Pancreas (tissue), 10 donors: ENCODE measurements at places on chromosomes 1 and 21.
A peak's percentile ranks its signal among the peaks of the same experiment; 100 is the strongest.

DNA sequence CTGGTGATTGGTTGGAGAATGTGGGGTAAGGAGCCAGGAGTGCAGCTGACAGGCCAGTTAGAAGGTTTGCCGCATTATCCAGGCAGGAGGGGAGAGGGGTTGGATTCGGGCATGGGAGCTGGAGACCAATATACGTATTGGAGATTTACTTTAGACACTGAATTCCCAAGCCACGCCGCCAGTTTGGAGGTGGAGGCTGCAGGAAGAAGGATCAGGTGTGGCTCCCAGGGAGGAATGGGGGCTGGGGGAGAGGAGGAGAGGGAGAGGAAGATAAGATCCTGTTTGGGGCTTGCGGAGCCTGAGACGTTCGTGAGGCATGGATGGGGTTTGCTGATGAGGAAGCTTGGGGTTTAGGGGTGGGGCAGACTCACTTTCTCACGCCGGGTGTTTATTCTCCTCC, 155.1 kb upstream of the IGSF21 start:
- no peaks in the 10 kb centered on the region for H3K27me3 ChIP-seq
- no peaks in the 10 kb centered on the region for H3K36me3 ChIP-seq
- H3K4me3 ChIP-seq = no peak overlapping the region
- H3K27ac ChIP-seq = no peak overlapping the region

GRCh38 chr1:9593492-9594465, 5.1 kb downstream of the TMEM201 start:
- DNase-seq = peak; percentile 74
- H3K27ac ChIP-seq = no peak overlapping the region
- peaks cover 11% of the 10 kb centered on the region for H3K4me1 ChIP-seq
- no peaks in the 10 kb centered on the region for H3K27me3 ChIP-seq

DNA sequence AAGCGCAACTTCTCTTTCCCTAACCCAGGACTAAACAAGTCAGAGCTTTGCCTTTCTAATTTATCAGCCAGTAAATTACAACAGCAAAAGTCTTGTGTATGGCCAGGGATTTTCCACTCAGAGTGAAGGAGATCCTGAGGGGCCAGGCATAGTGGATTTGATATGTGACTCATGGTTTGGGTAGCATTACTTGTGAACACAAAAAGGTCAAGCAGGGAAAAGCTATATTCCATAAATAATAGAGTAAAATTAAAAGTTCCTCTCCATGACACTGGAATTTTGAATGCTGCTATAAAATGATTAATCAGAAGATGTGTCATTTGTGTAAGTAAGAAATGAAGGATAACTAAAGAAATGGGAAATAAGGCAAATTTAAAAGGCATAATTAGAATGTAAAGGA, 284.8 kb downstream of the HLX start:
- H3K36me3 ChIP-seq = no peaks in the 10 kb centered on the region
- no peaks in the 10 kb centered on the region for H3K4me1 ChIP-seq
- no peak overlapping the region for H3K27ac ChIP-seq

GRCh38 chr1:38819516-38819915, 40.1 kb downstream of the RRAGC start:
- peaks cover 7% of the 10 kb centered on the region for H3K4me1 ChIP-seq
- H3K36me3 ChIP-seq = no peaks in the 10 kb centered on the region
- no peaks in the 10 kb centered on the region for H3K27me3 ChIP-seq
- no peak overlapping the region for H3K27ac ChIP-seq
- no peak overlapping the region for H3K4me3 ChIP-seq

DNA sequence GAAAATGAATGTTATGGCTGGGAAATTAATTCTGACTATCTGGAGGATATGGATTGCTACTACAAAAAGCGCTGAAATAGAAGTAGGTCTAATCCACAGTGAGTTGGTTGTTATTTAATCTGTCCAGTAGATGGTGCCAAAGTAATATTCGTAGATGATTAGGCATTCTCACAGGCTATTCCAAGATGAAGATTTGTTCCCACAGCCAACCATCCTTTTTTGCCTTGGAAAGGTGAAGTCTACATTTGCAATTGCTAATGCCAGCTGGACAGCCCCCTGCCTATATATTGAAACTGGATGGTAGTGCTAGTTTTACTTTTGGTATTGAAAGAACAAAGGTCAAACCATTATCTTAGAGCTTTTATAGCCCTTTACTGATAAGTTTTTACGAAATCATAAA, 43.8 kb downstream of the RBM11 start:
- H3K27me3 ChIP-seq = no peaks in the 10 kb centered on the region
- no peak overlapping the region for H3K27ac ChIP-seq
- H3K4me3 ChIP-seq = no peak overlapping the region
- peaks cover 5% of the 10 kb centered on the region for H3K4me1 ChIP-seq

DNA sequence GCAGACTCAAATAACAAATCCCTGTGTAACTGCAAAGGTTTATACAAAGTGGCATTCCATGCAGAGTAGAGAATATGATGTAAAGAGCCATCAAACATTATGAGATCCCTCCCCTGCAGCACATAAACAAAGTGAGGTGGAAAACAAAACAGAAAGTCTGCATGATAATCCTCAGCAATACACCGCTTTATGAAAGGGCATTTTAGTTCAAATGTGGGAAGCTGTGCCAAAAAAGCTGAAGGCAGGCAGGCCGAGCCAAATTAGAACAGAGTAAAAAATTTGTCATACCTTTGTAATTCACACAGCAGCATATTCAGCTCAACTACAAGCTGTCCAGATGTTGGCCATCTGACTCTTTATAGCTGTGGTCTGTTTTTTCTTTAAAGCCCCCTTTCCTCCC, 113.5 kb downstream of the LHX9 start:
- no peak overlapping the region for H3K27ac ChIP-seq
- H3K4me3 ChIP-seq = no peak overlapping the region
- no peaks in the 10 kb centered on the region for H3K27me3 ChIP-seq
- DNase-seq = no peak
- H3K4me1 ChIP-seq = no peaks in the 10 kb centered on the region
- H3K36me3 ChIP-seq = no peaks in the 10 kb centered on the region

GRCh38 chr1:153617663-153618062, 1.5 kb upstream of the S100A14 start:
- no peaks in the 10 kb centered on the region for H3K27me3 ChIP-seq
- peak overlapping the region; percentile 67 for H3K27ac ChIP-seq
- H3K4me1 ChIP-seq = no peaks in the 10 kb centered on the region

DNA sequence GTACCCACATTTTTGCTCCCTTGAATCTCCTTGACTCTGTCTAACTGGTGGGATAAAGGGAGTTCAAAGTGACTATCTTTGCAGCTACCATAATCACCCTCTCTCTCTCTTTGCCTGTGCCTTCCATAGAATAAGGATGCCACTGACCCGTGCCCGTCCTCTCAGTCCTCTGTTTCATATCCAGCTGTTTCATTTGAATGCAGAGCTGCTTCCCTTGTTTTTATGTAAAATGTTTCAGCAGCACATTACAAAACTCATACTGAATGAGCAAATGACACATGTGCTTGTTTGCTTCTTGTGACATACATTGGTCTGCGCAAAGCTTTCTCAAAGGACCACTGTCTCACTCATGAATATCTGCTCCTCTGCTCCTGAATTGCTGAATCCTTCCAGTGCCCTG, 38.4 kb downstream of the CDC42 start:
- H3K36me3 ChIP-seq = no peaks in the 10 kb centered on the region
- peaks cover 16% of the 10 kb centered on the region for H3K4me1 ChIP-seq
- no peaks in the 10 kb centered on the region for H3K27me3 ChIP-seq

GRCh38 chr1:100658716-100659026, 60.9 kb upstream of the VCAM1 start:
- H3K27ac ChIP-seq = no peak overlapping the region
- no peak overlapping the region for H3K4me3 ChIP-seq
- no peaks in the 10 kb centered on the region for H3K27me3 ChIP-seq
- H3K36me3 ChIP-seq = no peaks in the 10 kb centered on the region
- peaks cover 12% of the 10 kb centered on the region for H3K4me1 ChIP-seq

DNA sequence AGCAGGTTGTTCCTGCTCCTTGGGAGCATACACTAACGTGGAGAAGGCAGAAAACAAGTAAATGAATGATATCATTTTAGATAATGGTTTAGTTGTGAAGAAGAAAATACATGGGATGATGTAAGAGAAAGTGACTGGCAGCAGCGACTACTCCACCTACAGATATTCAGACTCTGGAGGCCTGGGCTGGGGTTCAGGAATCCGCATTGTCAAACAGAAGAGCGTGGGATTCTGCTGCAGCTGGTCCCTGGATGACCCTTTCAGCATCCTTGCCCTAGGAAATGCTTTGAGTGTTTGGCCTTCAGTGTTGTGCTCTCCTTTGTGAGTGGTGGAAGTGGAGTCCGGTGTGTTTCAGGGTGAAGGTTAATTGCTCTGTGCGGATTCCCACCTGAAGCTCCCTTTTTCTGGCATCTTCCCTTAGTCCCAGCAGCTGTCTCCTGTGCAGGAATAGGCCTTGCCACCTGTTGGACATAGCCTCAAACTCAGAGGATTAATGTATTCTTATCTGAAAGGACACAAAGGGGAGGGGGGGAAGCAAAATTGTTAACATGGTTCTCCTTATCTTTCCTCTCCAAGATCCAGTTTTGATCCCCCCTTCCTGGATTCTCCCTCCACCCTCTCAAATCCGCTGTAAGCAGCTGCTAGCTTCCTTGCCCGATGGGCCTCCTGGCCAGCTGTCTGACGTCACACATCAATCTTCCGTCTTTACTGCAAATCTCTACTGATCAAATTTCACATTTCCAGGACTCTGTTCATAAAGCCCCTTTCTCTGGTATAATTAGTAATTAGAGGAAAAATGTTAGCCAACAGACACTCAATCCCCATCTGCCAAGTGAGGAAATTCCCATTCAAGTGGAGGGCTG, 68.3 kb upstream of the SPAG17 start:
- no peaks in the 10 kb centered on the region for H3K36me3 ChIP-seq
- H3K4me3 ChIP-seq = no peak overlapping the region
- no peak overlapping the region for H3K27ac ChIP-seq

- peaks cover 16% of the 10 kb centered on the region for H3K4me1 ChIP-seq
- no peak for DNase-seq
- no peaks in the 10 kb centered on the region for H3K36me3 ChIP-seq
- no peaks in the 10 kb centered on the region for H3K27me3 ChIP-seq
- no peak overlapping the region for H3K27ac ChIP-seq
Observed at GRCh38 chr1:181018901-181019681, 3.6 kb downstream of the STX6 start.

DNA sequence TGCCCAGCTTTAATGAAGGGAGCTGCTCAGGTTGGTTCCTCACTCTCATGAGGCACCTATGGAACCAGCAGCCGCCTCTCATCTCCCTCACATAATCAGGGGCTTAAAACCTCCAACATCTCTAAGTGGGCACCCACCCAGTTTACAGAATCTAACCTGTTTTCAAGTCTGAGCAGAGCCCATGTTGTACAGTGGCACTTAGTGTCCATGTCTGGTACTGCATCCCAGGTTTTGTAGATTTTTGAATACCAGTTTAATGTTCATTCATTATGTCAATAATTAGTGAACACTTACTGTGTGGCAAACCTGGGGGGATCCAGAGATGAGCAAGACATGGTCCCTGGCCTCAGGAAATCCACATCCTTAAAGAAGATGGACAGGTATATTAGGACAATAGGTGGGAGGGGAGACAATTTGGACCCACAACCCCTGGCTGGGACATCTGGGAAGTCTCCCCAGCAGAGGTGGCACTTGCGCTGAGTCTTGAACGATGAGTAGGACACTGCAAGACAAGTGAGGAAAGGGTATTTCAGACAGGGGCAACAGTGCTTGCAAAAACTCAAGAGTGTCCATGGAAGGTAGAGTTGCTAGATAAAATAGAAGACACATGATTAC, 83.3 kb downstream of the LACTBL1 start:
- no peak overlapping the region for H3K4me3 ChIP-seq
- no peaks in the 10 kb centered on the region for H3K4me1 ChIP-seq
- H3K36me3 ChIP-seq = no peaks in the 10 kb centered on the region
- DNase-seq = no peak

DNA sequence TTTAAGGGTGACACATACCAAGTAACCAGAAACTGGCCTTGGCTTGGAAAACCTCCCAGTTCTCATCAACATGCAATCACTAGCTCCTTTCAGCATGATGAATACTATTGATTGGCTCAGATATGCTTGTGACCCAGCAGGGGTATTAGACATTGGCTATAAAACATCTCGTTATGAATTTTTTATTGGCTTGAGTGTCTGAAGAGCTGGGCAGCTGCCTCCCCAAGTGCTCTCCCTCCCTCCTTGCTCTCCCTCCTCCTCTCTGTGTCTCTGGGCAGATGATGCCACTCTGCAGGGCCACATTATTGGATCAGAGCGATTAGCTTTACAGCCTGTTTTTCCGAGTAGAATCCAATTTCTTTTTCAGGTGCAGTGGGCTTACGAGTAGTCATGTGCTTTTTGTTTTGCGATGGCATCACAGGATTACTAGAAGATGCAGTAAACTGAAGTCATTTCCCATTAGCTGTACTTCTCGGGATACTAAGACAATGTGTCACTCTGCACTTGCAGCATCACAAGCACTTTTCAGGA, 79.3 kb upstream of the ATF3 start:
- H3K4me3 ChIP-seq = no peak overlapping the region
- no peak for DNase-seq
- H3K4me1 ChIP-seq = no peaks in the 10 kb centered on the region
- no peak overlapping the region for H3K27ac ChIP-seq
- no peaks in the 10 kb centered on the region for H3K27me3 ChIP-seq
- no peaks in the 10 kb centered on the region for H3K36me3 ChIP-seq

DNA sequence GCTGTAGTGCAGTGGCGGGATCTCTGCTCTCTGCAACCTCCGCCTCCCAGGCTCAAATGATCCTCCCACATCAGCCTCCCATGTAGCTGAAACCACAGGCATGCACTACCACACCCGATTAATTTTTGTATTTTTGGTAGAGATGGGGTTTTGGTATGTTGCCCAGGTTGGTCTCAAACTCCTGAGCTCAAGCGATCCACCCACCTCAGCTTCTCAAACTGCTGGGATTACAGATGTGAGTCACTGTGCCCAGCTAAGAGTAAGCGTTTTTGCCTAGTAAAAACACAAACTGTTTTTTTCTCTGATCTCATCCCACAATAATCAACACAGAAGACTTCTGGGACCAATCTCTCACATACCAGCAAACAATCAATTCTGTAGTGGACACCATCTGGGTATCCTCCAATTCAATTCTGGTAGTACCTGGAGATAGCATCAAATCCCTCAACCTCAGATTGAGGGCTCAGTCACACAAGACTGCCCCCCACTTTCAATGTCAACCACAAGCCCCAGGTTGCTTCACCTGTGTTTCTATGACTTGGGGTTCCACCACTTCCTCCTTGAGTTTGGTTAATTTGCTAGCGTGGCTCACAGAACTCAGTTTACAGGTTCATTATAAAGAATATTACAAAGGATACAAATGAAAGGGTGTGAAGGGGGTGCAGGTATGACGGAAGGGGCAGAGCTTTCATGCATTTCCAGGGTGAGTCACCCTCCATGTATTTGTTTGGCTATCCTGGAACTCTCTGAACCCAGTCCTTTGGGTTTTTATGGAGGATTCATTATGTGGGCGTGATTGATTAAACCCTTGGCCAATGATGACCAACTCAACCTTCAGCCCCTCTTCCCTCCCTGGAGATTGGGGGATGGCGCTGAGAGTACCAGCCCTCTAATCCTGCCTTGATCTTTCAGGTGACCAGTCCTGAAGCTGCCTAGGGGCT, 40.0 kb upstream of the RHOU start:
- H3K27ac ChIP-seq = no peak overlapping the region
- no peaks in the 10 kb centered on the region for H3K27me3 ChIP-seq
- H3K4me3 ChIP-seq = no peak overlapping the region
- H3K4me1 ChIP-seq = no peaks in the 10 kb centered on the region
- no peaks in the 10 kb centered on the region for H3K36me3 ChIP-seq
- no peak for DNase-seq
